ENCODE measurements at places on chromosomes 7 and 10.

GRCh38 chr10:48519481-48520183, 85.2 kb downstream of the ARHGAP22 start:
- no peak overlapping the region for H3K4me3 ChIP-seq
- H3K4me1 ChIP-seq = peaks cover 26% of the 10 kb centered on the region
- H3K36me3 ChIP-seq = peaks cover 8% of the 10 kb centered on the region
- no peak for DNase-seq

GRCh38 chr7:157577061-157577460, 240.3 kb downstream of the DNAJB6 start:
- peaks cover 13% of the 10 kb centered on the region for H3K27me3 ChIP-seq
- DNase-seq = no peak
- H3K36me3 ChIP-seq = peaks cover 4% of the 10 kb centered on the region
- H3K4me3 ChIP-seq = peak overlapping the region; percentile 82

GRCh38 chr10:72250666-72251065, 23.1 kb upstream of the DDIT4 start:
- no peak overlapping the region for H3K27ac ChIP-seq
- no peak for DNase-seq
- no peaks in the 10 kb centered on the region for H3K27me3 ChIP-seq
- peaks cover 84% of the 10 kb centered on the region for H3K4me1 ChIP-seq
- peak overlapping the region; percentile 44 for H3K4me3 ChIP-seq

- no peaks in the 10 kb centered on the region for H3K36me3 ChIP-seq
- DNase-seq = no peak
- H3K4me3 ChIP-seq = no peak overlapping the region
- H3K27me3 ChIP-seq = no peaks in the 10 kb centered on the region
- no peaks in the 10 kb centered on the region for H3K4me1 ChIP-seq
Observed at GRCh38 chr10:114577133-114577532, 80.9 kb downstream of the ABLIM1 start.

All from stimulated activated naive B cell treated with anti-CD40 and anti-IgM and Interleukin-4, amounts not matched to agents 10 μg/mL and 1 μg/mL and 100 μg/mL, for 72 hours (primary cell).